WTC11 (cell line): ENCODE measurements at places on chromosomes 2 and 18. TPM values are rescaled to one million over a fixed set of nuclear protein-coding genes. Genes with fewer than 3 reads are reported as not detected.

Gene FBXO48
- 1.3 to 1.5 TPM (median 1.3 TPM) in 3 replicates for total RNA-seq

- peaks cover 19% of the 10 kb centered on the region for H3K36me3 ChIP-seq
- no peak for DNase-seq
- H3K4me1 ChIP-seq, result peaks cover 39% of the 10 kb centered on the region
- no peak overlapping the region for H3K4me3 ChIP-seq
These were observed 145.6 kb downstream of the HDAC4 start for GRCh38 chr2:239255218-239255617.

- DNase-seq, result no peak
- H3K27ac ChIP-seq, result no peak overlapping the region
- no peaks in the 10 kb centered on the region for H3K36me3 ChIP-seq
- H3K27me3 ChIP-seq, result no peaks in the 10 kb centered on the region
- H3K4me1 ChIP-seq, result no peaks in the 10 kb centered on the region
These were observed 26.9 kb downstream of the ACADL start for GRCh38 chr2:210198326-210198725.

GRCh38 chr2:58006256-58006951, 40.2 kb upstream of the VRK2 start:
- no peaks in the 10 kb centered on the region for H3K36me3 ChIP-seq
- H3K4me1 ChIP-seq, result no peaks in the 10 kb centered on the region
- H3K4me3 ChIP-seq, result no peak overlapping the region
- H3K27ac ChIP-seq, result no peak overlapping the region
- DNase-seq, result no peak

DNA sequence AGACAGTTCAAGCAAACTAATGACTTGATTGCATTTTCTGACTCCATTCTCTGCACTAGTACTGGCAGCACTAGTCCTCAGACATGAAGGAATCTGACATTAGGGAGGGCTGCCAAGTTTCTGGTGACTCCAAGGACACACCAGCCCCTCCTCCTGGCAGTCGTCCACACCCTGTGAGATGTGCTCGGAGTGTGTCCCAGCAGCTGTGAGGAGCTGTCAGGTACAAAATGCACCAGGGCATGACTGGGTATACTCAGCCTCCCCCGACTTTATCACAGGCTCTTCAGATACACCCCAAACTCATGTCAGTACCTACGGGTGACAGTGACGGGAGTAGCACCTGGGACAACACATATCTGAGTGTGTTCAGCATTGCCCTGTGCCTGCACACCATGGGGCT, 43.1 kb downstream of the EDAR start:
- H3K36me3 ChIP-seq, result peaks cover 24% of the 10 kb centered on the region
- no peak for DNase-seq
- 0 out of 2 replicates have a peak, but pooled peaks cover 3% of the 10 kb centered on the region for H3K4me1 ChIP-seq
- peaks cover 5% of the 10 kb centered on the region for H3K27me3 ChIP-seq
- H3K4me3 ChIP-seq, result no peak overlapping the region
- no peak overlapping the region for H3K27ac ChIP-seq

Gene CD226
- total RNA-seq, result 0.23 to 0.55 TPM (median 0.24 TPM) in 3 replicates

- peaks cover 47% of the 10 kb centered on the region for H3K4me1 ChIP-seq
- peaks cover 7% of the 10 kb centered on the region; the same call in 1 of the 2 replicates for H3K27me3 ChIP-seq
- H3K27ac ChIP-seq, result no peak overlapping the region
- DNase-seq, result no peak
- peaks cover 28% of the 10 kb centered on the region for H3K36me3 ChIP-seq
These were observed 16.7 kb upstream of the GLS start for GRCh38 chr2:190863946-190864345.

Gene IL37
- 0.30 to 0.48 TPM in 2 of 3 replicates, not detected in the other for total RNA-seq

GRCh38 chr18:9156604-9157249, 20.1 kb downstream of the ANKRD12 start:
- H3K27ac ChIP-seq, result no peak overlapping the region
- no peaks in the 10 kb centered on the region for H3K4me1 ChIP-seq
- H3K4me3 ChIP-seq, result no peak overlapping the region
- H3K36me3 ChIP-seq, result no peaks in the 10 kb centered on the region
- no peak for DNase-seq

- H3K27me3 ChIP-seq, result no peaks in the 10 kb centered on the region
- no peak overlapping the region for H3K4me3 ChIP-seq
- peaks cover 45% of the 10 kb centered on the region for H3K4me1 ChIP-seq
- H3K36me3 ChIP-seq, result no peaks in the 10 kb centered on the region
These were observed 43.1 kb downstream of the INPP4A start for GRCh38 chr2:98487806-98488189.

Gene SERPINE2
- total RNA-seq, result 53.1 to 60.4 TPM (median 54.2 TPM) in 3 replicates

Gene HJURP
- 64.2 to 83.7 TPM (median 67.5 TPM) in 3 replicates for total RNA-seq

GRCh38 chr2:85652056-85652455, 15.9 kb downstream of the SFTPB start:
- no peak for DNase-seq
- H3K27me3 ChIP-seq, result no peaks in the 10 kb centered on the region
- no peak overlapping the region; the same call in 1 of the 2 replicates for H3K27ac ChIP-seq
- H3K4me3 ChIP-seq, result no peak overlapping the region
- H3K36me3 ChIP-seq, result peaks cover 47% of the 10 kb centered on the region
- peaks cover 5% of the 10 kb centered on the region for H3K4me1 ChIP-seq

Gene STK17B
- total RNA-seq, result 11.2 to 11.8 TPM (median 11.7 TPM) in 3 replicates

GRCh38 chr18:29060349-29060748, 883.4 kb upstream of the CDH2 start:
- no peak for DNase-seq
- no peaks in the 10 kb centered on the region for H3K27me3 ChIP-seq
- H3K36me3 ChIP-seq, result no peaks in the 10 kb centered on the region
- peaks cover 3% of the 10 kb centered on the region; the same call in 1 of the 2 replicates for H3K4me1 ChIP-seq

DNA sequence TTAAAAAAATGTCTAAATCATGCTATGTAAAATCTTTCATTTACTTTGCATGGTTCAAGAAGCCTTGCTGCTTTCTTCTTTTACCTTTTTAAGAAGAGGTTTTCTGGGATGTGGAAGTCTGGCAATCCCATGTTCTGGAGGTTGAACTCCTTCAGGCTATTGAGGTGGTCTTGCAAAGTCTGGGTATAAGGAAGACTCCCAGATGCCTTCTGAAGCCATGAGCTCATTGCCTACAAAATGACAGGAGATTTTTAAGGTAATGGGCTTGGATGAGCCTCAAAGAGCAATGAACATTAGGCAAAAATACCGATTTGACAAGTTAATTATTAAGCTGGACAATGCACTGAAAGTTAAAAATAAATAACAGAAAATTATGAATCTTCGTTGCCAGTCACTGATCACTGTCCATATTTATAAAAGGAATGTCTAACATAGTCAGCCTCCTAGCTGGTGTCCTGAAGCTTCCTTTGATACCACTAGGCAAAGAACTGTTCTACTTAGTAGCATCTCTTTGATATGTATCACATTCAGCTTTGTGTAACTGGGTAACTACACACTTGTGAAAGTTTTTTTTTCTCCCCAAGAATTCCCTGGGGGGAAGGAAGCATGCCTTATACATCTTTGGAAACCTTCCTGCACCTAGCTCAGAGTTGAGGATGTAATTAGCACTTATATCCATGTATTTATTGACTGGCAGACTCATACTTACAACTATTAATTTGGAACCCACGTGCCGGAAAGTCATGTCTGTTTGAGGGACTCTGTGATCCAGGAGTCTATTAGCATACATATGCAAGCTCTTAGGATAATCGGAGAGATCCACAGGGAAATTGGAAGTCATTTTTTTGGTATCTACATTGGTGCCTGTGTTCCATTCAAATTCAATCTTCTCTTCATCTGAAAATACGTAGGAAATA, 29.3 kb downstream of the APOB start:
- no peak overlapping the region for H3K4me3 ChIP-seq
- peaks cover 5% of the 10 kb centered on the region for H3K4me1 ChIP-seq
- DNase-seq, result no peak
- peaks cover 3% of the 10 kb centered on the region for H3K36me3 ChIP-seq
- H3K27me3 ChIP-seq, result no peaks in the 10 kb centered on the region

DNA sequence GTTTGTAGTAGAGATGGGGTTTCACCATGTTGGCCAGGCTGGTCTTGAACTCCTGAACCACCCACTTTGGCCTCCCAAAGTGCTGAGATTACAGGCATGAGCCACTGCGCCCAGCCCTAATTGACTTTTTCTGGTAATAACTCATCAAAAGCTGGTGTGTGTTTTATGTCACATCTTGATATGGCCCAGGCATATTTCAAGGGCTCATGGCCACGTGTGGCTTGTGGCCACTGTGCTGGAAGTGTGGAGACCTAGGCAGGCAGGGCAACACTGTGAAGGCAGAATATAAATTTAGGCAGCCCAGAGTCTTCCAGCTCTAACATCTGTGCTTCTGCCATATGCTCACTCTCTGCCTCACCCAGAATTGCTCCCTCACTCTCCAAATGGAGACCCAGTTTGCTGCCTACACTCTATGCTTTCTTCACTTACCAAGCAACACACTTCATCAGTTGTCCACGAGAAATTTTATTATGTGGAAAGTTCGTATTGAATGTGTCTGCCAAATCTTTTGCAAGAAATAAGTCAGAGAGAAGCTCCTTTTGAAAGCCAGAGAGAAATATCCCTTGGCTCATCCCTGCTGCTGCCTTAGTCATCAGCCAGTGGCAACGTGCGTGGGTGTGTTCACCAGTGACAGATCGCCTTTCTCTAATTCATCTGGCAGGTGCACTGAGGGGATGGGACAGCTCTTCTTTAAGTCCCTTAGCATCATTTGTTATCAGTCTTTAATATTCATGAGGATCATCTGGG, 129.4 kb upstream of the CXCR4 start:
- no peak overlapping the region for H3K4me3 ChIP-seq
- no peak overlapping the region for H3K27ac ChIP-seq
- DNase-seq, result no peak
- peaks cover 3% of the 10 kb centered on the region; the same call in 1 of the 2 replicates for H3K27me3 ChIP-seq
- H3K36me3 ChIP-seq, result no peaks in the 10 kb centered on the region

DNA sequence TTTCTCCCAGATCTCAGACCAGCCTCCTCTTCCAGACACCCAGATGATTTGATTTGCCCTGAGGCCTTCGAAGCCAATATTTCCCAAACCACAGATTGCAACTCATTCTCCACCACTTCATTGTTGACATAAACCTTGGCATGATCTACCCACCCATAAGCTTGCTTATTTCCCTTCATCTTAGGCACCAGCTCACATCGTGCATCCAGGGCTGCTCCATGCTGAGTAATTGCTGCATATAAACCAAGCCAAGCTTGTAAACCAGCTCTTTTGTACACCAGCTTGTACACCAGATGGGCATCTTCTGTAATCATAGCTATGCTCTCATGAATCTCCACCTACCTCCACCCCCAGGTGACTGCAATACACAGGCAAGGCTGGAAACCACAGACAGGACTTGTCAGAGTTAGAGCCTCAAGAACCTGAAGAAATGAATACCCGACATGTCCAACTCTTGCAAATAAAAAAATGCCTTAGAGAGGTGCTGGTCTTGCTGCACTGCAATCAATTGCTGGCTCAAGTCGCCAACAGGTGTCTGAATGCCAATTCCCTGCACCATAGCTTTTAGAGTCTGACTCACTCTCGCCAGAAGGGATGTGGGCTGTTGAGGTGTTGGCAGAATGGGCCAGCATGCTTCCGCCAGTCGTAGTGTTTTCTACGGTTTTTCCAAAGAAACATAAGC, 31.5 kb downstream of the TRABD2A start:
- peaks cover 9% of the 10 kb centered on the region for H3K36me3 ChIP-seq
- H3K27ac ChIP-seq, result no peak overlapping the region
- no peak overlapping the region for H3K4me3 ChIP-seq

- peaks cover 4% of the 10 kb centered on the region; the same call in 1 of the 2 replicates for H3K27me3 ChIP-seq
- H3K36me3 ChIP-seq, result no peaks in the 10 kb centered on the region
- H3K4me1 ChIP-seq, result peaks cover 20% of the 10 kb centered on the region
These were observed 31.6 kb upstream of the TWIST2 start for GRCh38 chr2:238816291-238816690.

Gene RESP18
- total RNA-seq, result not detected in 3 replicates

DNA sequence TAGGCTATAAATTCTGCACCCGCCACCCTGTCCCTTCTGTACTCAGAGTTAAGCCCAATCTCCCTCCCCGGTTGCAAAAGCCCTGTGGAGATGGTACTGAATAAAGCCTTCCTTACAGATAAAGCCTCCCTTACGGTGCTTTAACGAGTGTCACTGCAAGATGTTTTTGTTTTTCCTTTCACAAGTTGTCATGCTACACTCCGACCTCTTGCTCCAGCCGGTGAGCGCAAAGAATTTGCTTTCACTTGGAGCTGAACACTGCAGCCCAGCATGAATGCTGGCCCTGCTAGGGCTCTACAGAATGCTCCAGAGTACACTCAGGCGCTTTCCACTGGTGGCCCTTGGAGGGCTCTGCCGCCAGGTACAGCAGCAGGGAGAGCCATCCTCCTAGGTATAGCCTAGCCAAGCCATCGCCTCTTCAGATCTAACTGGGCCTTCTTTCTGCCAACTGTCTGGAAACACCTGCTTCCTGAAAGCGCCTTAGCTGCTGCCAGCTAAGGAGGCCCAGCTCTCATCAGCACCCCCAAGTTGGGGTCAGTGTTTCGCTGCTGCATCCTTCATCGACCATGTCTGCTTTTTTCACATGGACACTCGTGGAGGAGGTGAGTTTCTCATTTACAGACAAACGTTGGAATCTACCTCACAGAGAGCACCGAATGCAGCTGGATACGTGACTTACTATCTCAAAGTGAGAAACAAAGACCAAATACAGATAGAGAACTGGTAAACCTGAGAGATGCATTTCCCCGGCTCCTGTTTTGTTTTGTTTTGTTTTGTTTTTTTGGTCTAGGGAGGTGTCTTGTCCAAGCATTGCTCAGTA, 13.4 kb upstream of the CREG2 start:
- peaks cover 23% of the 10 kb centered on the region for H3K4me1 ChIP-seq
- H3K36me3 ChIP-seq, result no peaks in the 10 kb centered on the region
- DNase-seq, result no peak
- no peak overlapping the region for H3K4me3 ChIP-seq

Gene LIMS4
- total RNA-seq, result 1.1 TPM in 2 of 3 replicates, not detected in the other

GRCh38 chr18:33700513-33700976, 122.5 kb downstream of the ASXL3 start:
- H3K4me1 ChIP-seq, result no peaks in the 10 kb centered on the region
- no peak overlapping the region for H3K27ac ChIP-seq
- DNase-seq, result no peak
- no peak overlapping the region for H3K4me3 ChIP-seq

- no peaks in the 10 kb centered on the region for H3K36me3 ChIP-seq
- DNase-seq, result no peak
- H3K4me3 ChIP-seq, result no peak overlapping the region
- no peaks in the 10 kb centered on the region; the same call in 1 of the 2 replicates for H3K27me3 ChIP-seq
- peaks cover 13% of the 10 kb centered on the region for H3K4me1 ChIP-seq
- no peak overlapping the region for H3K27ac ChIP-seq
These were observed 136.3 kb upstream of the CCDC68 start for GRCh38 chr18:55095584-55095983.

DNA sequence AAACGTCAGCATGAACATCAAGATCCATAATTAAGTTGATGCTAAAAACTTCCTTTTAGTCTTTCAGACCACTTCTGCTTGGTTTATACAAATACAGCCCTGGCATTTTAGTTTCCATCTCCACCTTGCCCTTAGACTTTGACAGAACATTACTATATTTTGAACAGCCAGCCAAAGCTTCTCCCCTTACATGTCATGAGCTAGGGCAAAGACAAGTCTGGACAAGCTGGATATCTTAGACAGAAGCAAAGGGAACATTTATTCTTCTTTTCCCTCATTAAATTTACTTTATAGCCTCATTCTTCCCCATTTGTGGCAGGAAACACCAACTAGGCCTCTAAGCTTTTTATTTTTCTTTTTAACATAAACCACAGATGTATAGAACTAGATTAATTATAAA, 403.3 kb downstream of the SUCLG1 start:
- no peak for DNase-seq
- H3K27ac ChIP-seq, result no peak overlapping the region
- H3K36me3 ChIP-seq, result no peaks in the 10 kb centered on the region
- H3K4me1 ChIP-seq, result peaks cover 3% of the 10 kb centered on the region

- peaks cover 8% of the 10 kb centered on the region for H3K4me1 ChIP-seq
- H3K36me3 ChIP-seq, result peaks cover 4% of the 10 kb centered on the region
- no peaks in the 10 kb centered on the region for H3K27me3 ChIP-seq
- DNase-seq, result no peak
These were observed 86.2 kb upstream of the COL5A2 start for GRCh38 chr2:189265696-189266320.
